ENCODE measurements at places on chromosomes 1 and 21.

DNA sequence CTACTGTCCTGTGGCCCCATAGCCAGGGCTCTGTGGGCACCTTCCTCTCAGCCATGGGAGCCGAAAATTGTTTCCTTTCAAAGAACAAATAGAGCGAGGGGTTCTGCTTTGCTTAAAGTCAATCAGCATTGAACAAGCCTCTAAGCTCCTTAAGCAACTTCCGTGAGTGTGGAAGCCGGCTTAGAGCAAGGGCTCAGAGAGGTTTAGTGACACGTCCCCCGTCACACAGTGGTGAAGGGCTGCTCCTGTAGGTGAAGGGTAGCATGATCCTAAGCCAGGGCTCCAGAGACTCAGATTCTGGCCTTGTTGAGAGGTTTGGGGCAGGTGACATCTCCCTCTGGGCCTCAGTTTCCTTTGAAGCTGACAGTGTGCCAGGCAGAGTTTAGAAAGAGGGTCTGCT is 94.0 kb upstream of the WNT4 start:
- no peak for DNase-seq

DNA sequence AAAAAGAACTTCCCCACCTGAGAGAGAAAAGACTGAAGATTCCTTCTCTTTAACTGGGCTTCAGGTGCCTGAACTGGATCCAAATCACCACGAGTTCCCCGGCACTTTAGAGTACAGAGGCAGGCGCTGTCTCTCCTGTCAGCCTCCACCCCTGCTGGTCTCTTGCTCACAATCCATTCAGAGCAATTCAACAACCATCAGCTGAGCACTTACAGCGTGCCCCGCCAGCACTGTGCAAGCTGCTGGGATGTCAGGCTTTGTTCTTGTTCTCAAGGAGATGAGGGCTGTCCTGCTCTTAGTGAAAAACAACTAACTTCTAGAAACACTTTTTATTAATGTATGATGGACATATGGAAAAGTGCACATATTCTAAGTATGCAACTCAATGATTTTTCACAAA is 68.7 kb upstream of the VAMP3 start:
- peak; percentile 72 for DNase-seq

GRCh38 chr1:115879977-115880376 is 39.1 kb upstream of the NHLH2 start:
- peak; percentile 14 for DNase-seq

- no peak for DNase-seq
These were observed 117.9 kb downstream of the RGS2 start for GRCh38 chr1:192926736-192927135.

GRCh38 chr21:41895643-41896493 is 16.7 kb upstream of the PRDM15 start:
- DNase-seq: no peak

All from SK-MEL-5 (cell line).